ENCODE measurements at places on chromosomes 3 and 15. TPM values are rescaled to one million over a fixed set of nuclear protein-coding genes. Genes with fewer than 3 reads are reported as not detected.

Gene AGBL1
- total RNA-seq, result not detected

Gene WWTR1
- 30.3 TPM for total RNA-seq

Gene KBTBD8
- total RNA-seq, result 8.6 TPM

Gene DLEC1
- total RNA-seq, result not detected

Gene DNAH12
- total RNA-seq, result under 0.01 TPM

Gene COL6A5
- not detected for total RNA-seq

Gene FAM174B
- total RNA-seq, result 0.56 TPM

Gene CRYGS
- total RNA-seq, result 0.36 TPM

Gene NCEH1
- total RNA-seq, result 28.9 TPM

Gene AADAC
- not detected for total RNA-seq

Gene SCAMP5
- 0.36 TPM for total RNA-seq

Gene GP5
- total RNA-seq, result under 0.01 TPM

Gene GLCE
- 38.0 TPM for total RNA-seq

Gene C3orf49
- not detected for total RNA-seq

Gene AP3B2
- total RNA-seq, result not detected

Gene TRIM42
- not detected for total RNA-seq

Gene CIB2
- total RNA-seq, result 2.5 TPM

Gene STRIT1
- not detected for total RNA-seq

Gene INSYN1
- total RNA-seq, result 0.18 TPM

Gene CCDC39
- not detected for total RNA-seq

Gene CPEB1
- total RNA-seq, result 6.9 TPM

Gene ZNF80
- total RNA-seq, result not detected

Gene BOC
- 5.3 TPM for total RNA-seq

Gene CHST14
- total RNA-seq, result 3.8 TPM

Gene ZCWPW2
- total RNA-seq, result 0.56 TPM

Gene CPNE9
- not detected for total RNA-seq

Gene FOXL2NB
- total RNA-seq, result not detected

Gene PLXNA1
- total RNA-seq, result 13.6 TPM

Gene COMMD2
- total RNA-seq, result 31.9 TPM

Gene VEPH1
- total RNA-seq, result 130 TPM

Gene BBX
- total RNA-seq, result 87.5 TPM

Gene ARHGEF26
- total RNA-seq, result 2.0 TPM

Gene GOLGA8T
- total RNA-seq, result not detected

Gene OXTR
- 56.1 TPM for total RNA-seq

Gene FBXO40
- not detected for total RNA-seq

Gene SI
- not detected for total RNA-seq

Gene ABHD17C
- 5.4 TPM for total RNA-seq

Gene TMCO5A
- total RNA-seq, result not detected

Gene WNT7A
- total RNA-seq, result not detected

Gene SOX14
- total RNA-seq, result not detected

Gene INKA1
- 2.3 TPM for total RNA-seq

Gene SLC28A1
- total RNA-seq, result not detected

Gene KCNH8
- total RNA-seq, result not detected

Gene ZNF717
- 14.3 TPM for total RNA-seq
